ENCODE measurements at places on chromosomes 13 and 19.

- DNase-seq: no peak
Measured at GRCh38 chr13:33261387-33262061, 24.0 kb downstream of the STARD13 start.

DNA sequence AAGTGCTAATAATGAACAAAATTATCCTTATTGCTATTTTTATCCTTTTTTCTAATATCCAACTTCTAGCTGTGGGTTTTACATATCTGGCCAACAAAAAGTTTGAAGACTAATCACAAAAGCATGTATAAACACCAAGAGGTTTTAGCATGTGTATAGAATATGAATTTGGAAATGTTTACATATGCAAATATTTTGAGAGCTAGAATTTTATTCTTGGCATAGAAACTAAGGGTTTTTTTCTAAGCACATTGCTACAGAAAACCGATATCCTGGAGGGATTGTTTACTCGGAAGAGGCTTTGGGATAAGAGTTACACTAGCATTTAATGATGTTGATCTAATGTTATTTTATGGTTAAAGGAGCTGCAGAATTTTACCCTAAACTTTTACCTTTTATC lies 392.1 kb downstream of the EFNB2 start:
- DNase-seq: no peak

GRCh38 chr13:113839536-113840204 lies 24.2 kb downstream of the GAS6 start:
- DNase-seq: no peak

GRCh38 chr19:19670070-19670551 lies 1.5 kb downstream of the ZNF101 start:
- no peak for DNase-seq

DNA sequence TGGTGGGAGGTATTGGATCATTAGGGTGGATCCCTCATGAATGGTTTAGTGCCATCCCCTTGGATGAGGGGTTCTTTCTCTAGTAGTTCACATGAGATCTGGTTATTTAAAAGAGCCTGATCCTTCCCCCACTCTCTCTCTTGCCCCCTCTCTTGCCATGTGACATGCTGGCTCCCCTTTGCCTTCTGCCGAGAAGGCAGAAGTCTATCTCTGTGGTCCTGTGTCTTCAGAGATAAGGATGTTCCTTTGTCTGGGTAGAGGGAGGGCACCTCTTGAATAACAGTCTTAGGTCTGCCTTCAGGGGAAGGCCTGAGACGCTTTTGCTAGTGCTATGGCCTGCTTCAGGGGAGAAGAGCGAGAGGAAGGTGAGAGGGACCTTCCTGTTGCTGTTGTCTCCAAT lies 2.0 kb upstream of the ZDHHC20 start:
- no peak for DNase-seq

DNA sequence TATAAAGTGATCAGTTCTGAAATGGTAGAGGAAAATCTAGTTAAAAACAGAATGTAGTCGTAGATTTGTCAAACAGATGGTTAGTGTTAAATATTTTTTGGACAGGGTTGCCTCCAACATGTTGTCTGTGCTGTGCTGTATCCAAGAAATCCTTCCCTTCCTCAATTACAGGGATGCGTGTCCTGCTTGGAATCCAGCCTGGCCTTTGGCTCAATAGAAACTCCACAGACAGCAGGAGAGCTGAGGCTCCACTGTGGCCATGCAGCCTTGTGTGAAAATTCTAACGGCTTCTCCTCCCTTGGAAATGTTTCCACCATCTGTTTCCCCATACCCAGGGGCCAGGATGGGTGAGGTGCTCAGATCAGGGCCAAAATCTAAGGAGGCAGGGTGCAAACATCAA lies 67.7 kb upstream of the USP29 start:
- DNase-seq: no peak

GRCh38 chr13:32415019-32415418 lies 12.9 kb downstream of the N4BP2L1 start:
- DNase-seq: no peak

DNA sequence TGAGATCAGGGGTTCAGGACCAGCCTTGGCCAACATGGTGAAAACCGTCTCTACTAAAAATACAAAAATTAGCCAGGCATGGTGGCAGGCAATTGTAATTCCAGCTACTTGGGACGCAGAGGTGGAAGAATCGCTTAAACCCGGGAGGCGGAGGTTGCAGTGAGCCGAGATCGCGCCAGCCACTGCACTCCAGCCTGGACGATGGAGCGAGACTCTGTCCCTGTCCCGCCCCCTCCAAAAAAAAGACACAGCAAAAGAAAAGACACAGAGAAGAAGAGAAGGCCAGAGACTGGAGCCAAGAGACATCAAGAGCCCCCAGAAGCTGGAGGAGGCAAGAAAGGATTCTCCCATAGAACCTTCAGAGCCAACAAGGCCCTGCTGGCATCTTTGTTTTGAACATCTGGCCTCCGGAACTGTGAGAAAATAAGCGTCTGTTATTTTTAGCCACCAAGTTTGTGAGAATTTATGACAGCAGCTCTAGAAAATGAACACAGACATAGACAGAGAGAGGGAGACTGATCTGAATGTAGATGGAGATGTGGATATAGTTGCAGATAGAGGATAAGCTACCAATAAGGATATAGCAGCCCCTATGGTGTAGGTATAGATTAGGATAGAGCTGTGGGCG lies 25.7 kb upstream of the PNMA8B start:
- no peak for DNase-seq

DNA sequence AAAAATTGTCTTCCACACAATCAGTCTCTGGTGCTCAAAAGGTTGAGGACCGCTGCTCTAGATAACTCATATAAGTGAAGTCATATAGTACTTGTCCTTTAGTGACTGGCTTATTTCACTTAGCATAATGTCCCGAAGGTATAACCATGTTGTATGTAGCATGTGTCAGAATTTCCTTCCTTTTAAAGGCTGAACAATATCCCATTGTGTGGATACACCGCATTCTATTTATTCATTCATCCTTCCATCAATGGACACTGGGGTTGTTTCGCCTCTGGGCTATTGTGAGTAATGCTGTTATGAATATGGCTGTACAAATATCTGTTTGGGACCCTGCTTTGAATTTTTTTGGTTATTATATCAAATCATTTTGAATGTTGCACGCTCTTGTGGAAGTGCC lies 4.6 kb upstream of the LYPD5 start:
- no peak for DNase-seq

DNA sequence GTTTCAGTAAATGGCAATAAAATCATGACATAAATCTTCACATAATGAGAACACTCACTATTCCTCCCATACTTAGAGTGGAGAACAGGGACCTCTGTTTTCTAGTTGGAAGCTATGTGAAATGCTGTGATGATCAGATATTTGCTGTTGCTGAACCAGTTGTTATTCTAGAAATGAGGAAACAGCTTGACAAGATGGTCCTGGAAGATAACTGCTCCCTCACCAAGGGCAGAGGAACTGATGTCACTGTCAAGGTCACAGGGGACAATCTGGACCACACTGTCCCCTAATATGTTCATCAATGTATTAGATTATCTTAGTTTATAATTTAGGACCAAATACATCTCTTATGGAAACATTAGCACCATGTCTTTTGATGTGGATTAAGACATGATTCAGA lies 1173.3 kb downstream of the PCDH17 start:
- no peak for DNase-seq

DNA sequence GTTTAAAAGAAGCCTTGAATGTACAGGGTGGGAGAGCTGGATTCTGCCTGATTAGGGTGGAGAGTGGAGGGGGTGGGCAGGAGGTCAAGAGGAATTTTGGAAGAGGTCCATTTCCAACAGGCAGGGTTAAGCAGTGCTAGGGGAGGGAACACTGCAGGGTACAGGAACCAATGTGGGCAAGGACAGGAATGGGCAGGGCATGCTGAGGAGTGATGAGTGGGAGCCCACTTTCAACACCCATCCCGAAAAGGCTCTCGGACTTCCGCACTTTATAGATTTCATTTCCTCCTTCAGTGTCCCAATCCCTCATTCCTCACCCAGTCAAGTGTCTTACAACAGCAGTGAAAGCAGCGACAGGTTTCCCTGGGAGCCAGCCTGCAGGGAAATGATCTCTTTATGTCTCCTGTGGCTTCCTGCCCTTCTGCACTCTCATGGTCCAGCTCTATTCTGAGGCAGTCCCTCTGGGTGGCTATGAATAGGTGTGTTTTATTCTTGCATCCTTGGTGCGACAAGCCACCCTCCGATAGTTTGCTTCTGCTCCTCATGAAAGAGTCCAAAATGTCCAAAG lies 50.5 kb upstream of the ZNF507 start:
- DNase-seq: no peak

GRCh38 chr13:44576351-44577235 lies 463 bp upstream of the TSC22D1 start:
- no peak for DNase-seq

DNA sequence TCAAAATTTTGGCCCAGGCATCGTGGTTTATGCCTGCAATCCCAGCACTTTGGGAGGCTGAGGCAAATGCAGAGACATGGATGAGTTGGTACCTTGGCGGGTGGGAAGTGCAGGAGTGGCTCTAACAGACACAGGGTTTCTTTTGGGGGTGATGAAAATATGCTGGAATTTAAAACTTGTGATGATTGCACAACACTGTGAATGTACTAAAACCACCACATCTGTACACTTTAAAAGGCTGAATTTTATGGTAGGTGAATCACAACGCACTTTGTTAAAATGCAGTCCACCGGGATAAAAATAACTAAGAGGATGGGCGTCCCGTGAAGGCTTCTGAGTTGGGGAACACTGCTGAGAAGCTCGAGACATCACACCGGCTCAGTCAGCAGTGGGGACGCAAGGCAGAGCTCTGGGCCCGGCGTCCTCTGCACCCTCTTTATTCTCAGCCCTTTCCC lies 47.1 kb downstream of the MLLT1 start:
- DNase-seq: no peak

Measured in NCI-H1105 (cell line).